ENCODE measurements at places on chromosomes 13 and 19.

GRCh38 chr19:37999309-38000213, 92.6 kb downstream of the SIPA1L3 start:
- DNase-seq: peak; percentile 98

GRCh38 chr13:38173403-38173802, 176.2 kb upstream of the UFM1 start:
- DNase-seq: no peak

- DNase-seq: no peak
These were observed 348.1 kb upstream of the MIR17HG start for GRCh38 chr13:90999401-90999800.

DNA sequence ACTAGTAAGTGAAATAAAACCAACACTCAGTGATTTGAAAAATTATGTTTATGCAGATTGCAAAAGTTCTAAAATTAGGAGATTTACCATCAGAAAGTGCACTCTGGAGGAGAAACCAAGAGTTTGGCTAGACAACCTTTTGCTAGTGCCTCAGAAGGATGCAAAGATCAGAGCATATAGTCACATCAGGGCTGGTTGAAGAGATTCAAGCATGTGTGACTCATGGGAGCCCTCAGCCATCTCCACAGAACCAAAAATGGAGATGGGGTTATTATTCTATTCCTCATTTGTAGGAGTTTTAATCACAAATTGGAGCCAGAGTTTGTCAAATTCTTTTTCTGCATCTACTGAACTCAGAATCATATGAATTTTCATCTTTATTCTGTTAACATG, 32.9 kb upstream of the OXGR1 start:
- DNase-seq: no peak

DNA sequence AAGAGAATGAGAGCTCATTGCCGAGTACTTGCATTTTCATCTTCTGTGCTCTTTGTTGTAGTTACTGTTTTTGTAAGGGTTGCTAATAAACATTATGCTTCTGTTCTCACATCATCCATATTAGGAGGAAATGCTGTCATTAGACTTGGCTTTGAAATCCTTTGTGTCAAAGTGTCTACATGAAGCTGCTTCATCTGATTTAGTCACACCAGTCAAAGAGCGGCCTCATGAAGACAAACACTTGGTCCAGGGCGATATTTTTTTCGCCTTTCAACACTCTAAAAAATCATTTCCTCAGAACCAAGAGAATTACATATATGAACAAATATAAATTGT, 105.0 kb downstream of the SPRY2 start:
- DNase-seq: no peak

GRCh38 chr19:33171916-33172359, 22.2 kb upstream of the LRP3 start:
- no peak for DNase-seq

GRCh38 chr13:40288259-40288658, 378.2 kb downstream of the FOXO1 start:
- no peak for DNase-seq

DNA sequence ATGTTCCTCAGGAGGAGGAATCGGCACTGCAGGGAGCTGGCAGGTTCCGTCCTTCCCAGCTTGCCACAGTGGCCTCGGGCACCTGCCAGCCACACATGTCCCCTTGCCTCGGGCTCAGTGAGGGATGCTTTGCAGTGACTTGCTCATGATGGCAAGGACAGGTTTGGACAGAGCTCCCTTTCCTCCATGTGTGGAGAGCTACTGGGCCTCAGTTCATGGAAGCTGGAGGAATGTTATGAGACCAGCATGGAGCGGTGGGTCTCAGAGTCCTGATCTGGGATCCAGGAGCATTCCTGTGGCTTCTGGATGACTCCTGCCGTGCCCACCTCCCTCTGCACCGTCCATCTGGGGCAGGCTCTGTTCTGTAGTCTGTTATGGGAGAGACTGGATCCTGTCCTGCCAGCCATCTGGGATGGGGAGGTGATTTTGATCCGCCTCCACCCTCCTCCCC, 59.2 kb downstream of the SIPA1L3 start:
- no peak for DNase-seq

DNA sequence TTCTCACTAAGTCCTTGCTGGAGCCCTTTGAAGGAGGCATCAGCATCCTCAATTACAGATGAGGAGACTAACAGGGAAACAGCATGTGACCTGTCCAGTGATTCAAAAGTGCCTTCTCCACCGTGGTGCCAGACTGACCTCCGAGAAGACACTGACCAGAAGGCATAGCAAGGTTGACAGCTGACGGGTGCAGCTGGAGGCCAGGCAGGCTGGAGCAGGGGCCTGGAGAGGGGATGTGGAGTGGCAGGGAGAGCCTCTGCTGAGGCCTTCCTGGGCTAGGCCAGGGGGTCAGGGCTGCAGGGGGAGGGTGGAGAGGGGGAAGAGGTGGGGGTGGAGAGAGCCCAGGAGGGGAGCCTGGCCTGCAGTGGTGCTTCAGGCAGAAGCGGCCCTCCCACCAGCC, 66.3 kb downstream of the KCTD15 start:
- DNase-seq: no peak

GRCh38 chr13:48535766-48536165, 2.9 kb upstream of the RCBTB2 start:
- DNase-seq: no peak

- no peak for DNase-seq
These were observed 5.2 kb upstream of the KBTBD7 start for GRCh38 chr13:41199526-41199925.

DNA sequence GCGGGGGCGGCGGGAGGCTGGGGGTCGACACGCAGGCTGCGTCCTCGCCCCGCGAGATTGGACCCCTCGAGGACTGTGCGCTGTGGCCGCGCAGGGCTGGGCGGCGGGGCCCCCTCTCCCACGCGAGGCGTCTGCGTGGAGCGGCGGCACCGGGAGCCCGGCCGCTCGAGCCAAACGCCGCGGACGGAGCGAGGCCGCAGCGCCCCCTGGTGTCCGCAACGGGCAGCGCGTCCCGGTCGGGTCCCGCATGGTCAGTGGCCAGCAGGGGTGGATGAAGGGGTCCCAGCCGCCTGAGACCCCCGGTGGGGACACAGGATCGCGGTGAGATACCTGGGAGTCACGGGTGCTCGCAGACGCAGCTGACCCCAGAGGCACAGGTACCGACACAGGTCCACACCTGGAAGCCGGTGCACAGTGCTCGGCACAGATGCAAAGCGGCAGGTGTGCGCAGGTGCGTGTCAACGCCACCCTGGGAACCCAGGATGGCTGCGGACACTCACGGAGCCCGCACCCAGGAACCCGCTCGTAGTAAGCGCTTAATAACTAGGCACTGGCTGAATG, 2.1 kb upstream of the CIRBP start:
- DNase-seq: peak; percentile 21

GRCh38 chr19:41698746-41699230, 9.6 kb upstream of the CEACAM5 start:
- no peak for DNase-seq

DNA sequence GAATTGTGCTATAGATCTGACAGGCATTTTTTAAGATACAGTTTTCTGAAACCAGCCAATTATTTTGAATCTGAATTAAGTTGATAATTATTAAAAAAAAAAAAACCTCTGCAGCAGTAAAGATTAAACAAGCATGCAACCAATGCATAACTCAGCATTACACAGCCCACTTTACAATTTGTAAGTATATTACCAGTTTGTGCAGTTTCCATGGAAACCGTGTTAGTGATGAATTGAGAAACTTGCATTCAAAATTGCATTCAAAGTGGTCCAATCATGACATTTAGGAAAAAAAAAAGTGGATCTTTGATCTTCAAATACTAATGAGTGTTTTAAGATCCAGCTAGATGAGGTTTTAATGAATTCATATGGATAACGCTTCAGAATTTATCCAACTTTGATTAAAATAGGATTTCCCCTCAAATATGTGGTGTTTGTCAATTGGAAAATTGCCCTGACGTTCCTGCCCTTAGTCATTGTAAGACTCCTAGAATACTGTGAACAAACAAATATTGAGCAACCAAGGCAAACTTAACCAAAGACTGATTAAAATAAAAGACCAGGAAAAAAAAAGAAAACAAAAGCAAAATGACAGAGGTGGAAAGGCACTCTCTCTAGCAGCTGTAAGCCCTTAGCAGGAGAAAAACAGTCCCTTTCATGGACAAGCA, 314.8 kb upstream of the MAB21L1 start:
- no peak for DNase-seq

- no peak for DNase-seq
These were observed 546.6 kb downstream of the KCTD12 start for GRCh38 chr13:76339649-76340048.

GRCh38 chr19:3826163-3826562, 40.0 kb upstream of the MATK start:
- DNase-seq: no peak

DNA sequence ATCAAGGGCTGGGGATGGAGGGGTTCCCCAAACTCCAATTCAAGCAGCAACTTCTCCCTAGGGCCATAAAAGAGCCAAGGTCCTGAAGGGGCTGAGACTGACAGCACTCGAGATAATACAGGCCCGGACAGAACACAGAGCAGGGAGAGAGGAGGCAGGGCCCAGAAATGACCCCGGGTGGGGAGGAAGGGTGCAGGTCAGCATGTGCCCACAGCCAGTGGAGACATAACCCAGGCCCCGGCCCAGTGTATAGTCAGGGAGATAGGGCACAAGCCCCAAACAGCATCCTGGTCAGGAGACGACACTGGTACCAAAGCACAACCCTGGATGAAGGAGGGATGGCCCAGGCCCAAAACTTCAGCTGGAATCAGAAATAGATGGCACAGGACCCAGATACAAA, 28.6 kb upstream of the ATP1A3 start:
- no peak for DNase-seq

DNA sequence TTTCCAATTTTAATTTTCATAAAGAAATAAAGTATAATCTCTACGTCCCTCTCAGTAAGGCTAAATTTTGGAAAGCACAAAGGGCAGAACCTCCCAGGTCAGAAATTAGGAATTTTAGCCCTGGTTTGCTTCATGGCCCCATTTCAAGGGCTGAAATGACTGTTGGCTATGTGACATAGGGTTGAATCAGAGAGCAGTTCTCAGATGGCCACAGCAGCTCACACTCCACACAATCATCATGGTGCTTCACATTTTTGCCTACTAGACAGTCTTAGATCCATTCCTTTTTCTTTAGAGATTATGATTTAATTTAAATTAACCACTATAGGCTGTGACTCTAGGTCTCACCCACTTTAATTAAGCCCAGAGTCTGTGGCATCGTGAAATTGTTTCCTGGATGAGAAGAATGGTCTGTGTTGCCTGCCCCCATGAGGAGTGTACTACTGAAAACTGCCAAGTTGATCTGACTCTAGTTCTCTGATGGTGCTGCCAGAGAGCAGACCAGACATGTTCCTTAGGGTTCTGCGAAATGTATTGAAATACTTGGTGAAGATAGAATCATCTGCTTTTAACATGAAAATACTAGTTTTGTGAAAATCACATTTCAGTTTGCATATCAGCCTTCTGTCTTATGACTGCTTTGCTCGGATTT, 57.4 kb downstream of the ESD start:
- no peak for DNase-seq

GRCh38 chr13:106418556-106418955, 116.9 kb downstream of the EFNB2 start:
- no peak for DNase-seq

GRCh38 chr13:28384789-28385188, 110.1 kb downstream of the FLT1 start:
- no peak for DNase-seq

DNA sequence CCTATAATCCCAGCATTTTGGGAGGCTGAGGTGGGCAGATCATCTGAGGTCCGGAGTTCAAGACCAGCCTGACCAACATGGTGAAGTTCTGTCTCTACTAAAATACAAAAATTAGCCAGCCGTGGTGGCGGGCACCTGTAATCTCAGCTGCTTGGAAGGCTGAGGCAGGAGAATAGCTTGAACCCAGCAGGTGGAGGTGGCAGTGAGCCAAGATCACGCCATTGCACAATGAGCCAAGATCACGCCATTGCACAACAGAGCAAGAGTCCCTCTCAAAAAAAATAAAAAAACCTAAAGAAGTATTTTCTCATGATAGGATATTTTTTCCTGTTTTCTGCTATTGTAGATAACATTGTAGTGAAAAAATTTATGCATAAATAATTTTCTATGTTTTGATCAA, 13.3 kb downstream of the IFT88 start:
- DNase-seq: no peak
